ENCODE measurements at places on chromosomes 12 and 14.

- peak; percentile 58 for DNase-seq
Measured at GRCh38 chr12:118371321-118372282, 1.1 kb downstream of the TAOK3 start.

DNA sequence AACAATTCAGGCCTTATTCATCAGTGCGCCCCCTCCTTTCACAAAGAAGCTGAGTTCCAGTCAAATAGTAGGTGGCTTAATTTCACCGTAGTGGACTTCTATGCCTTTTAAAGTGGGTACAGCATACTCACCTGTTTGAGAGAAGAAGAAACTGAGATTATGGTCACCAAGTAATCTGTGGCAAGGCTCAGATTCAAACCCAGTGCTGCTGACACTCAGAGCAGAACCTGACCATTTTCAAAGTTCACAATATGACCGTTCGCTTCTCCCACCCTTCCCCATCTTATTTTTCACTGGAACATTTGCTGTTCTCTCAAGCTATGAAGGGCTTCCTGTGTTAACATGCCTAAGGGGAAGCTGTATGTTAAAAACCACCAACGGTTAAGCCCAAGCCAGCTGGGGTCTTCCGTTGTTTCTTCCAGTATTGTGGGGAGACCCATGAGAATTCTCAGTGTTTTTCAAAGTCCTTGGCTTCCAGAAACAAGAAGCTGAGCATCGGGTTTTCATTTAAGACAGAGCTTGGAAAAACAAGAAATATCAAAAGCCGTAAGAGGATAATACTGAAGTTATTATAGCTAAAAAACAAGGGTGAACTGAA, 6.1 kb upstream of the PSMA6 start:
- DNase-seq: no peak

DNA sequence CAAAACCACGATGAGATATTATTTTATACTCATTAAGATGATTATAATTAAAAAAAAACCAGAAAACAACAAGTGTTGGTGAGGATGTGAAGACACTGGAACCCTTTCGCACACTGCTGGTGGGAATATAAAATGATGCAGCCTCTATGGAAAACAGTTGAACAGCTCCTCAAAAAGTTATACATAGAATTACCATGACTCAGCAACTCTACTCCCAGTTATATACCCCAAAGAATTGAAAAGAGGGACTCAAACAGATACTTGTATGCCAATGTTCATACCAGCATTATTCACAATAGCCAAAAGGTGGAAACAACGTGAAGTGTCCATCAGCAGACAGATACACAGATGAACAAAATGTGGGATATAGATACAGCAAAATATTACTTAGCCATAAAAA, 53.1 kb downstream of the TAOK3 start:
- no peak for DNase-seq

- DNase-seq: no peak
Measured at GRCh38 chr12:41277100-41277945, 89.2 kb downstream of the PDZRN4 start.

DNA sequence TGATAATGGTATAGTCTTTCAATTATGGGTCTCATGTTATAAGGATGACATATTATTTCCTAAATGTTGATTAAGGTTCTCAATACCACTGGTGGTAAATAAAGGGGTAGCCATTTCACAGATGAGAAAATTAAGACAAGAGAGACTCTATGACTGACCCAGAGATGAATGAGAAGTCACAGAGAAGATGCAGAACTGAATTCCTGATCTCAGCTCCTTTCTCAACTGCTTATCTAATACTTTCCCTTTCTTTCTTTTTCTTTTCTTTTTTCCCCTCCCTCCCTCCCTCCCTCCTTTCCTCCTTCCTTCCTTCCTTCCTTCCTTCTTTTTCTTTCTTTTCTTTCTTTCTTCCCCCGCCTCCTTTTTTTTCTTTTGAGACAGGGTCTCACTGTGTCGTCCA, 8.3 kb upstream of the PTGR2 start:
- DNase-seq: no peak
